ENCODE measurements at places on chromosomes 3 and 15.

DNA sequence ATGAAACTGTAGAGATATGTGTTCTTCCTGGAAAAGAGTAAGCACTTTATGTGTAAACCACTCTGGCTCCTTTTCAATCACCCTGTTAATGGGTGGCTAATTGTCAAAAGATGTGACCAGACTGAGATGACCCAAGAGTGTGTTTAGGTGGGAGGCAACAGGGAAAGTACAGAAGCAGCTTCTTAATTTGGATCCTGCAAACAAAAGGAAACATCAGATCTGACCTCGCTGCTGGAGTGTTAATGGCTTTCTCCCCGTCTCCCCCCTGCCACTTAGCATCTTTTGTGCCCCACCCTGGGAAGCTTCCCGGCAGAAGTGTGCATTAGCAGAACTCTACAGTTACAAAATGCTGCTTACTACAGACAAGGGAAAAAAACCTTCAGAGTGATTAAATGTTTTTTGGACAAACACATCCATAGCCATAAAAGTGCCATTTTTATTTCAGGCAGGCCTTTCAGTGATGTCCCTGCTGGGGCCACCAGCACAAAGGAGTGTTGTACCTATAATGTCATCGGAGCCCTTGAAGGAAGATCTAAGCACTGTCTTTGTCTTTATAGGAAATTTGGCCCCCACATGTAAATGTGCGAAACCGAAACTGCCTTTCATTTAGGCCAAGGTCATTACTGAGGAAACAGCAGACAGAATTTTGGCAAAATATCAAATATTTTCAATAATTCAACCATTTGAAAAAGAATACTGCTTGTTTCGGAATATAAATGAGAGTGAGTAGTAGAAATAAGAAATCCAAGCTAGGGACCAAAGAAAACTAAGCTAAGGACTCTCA lies 311.0 kb downstream of the WDR72 start:
- no peak for DNase-seq

DNA sequence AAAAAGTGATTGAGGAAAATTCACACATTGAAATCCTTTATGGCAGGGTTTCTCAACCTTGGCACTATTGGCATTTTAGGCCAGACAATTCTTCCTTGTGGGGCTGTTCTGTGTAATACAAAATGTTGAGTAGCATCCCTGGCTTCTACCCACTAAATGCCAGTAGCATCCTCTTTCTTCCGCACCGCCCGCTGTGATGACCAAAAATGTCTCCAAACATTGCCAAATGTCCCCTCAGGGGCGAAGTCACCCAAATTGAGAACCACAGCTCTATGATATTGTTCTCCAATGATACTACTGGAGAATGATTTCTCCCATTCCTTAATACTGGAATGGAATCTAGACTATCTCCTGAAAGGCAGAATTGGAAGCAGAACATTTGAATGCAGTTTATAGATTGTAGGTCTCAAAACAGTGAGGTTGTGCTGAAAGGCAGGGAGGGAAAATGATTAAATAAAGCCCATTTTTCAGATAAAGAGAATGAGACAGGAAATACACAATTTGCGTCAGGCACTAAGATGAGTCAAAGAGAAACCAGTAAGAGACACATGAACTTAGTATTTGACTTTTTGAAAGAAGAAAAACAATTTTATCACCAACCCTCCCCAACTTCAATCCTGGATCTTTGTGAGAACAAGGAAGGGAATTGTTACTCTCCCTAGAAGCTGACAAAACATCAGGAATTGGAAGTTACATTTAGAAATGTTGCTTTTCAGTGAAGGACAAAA lies 101.6 kb upstream of the TNIK start:
- no peak for DNase-seq

- no peak for DNase-seq
Measured at GRCh38 chr15:81749716-81750375, 296.0 kb downstream of the MEX3B start.

DNA sequence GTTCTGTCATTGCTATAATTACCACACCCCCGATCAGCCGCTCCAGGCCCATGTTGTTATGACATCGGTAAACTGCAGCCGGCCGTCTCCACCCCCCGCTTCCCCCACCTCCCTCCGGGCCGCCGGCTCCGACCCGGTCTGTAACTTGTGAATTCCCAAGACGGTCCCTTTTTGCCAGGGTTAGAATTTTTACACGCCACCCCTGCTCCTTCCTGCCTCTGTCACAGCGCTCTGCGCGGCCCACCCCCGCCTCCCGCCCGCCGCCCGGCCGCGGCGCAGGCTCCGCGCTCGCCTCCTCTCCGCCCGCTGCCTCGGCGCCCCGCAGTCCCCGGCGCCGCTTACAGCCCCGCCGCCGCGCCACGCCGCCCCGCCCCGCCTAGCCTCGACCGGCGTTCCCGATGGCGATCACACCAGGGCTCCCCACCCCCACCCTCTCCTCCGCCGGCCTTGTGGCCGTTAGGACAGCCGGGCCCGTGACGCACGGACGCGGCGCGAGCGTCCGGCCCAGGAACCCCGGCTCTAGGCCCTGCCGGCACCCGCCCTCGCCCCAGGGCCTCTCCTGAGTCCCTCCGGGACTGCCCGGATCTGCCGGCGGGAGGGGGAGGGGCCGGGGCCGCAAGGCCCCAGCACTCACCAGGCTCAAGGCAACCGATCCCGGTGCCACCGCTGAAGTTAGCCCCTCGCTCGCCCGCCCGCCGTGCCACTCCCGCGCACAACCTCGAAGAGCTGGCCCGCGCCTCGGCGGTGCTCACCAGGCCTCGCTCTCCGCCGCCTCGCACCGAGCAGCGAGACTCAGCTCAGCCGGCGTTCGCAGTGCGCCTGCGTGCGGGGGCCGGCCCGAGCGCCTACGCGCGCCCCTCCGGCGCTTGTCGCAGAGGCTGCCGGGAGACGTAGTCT lies at the start of gene KPNA1:
TSS of gene KPNA1 (minus strand) at position 817 of the 897 bp plus-strand sequence. CDS start 18,374 bp downstream, outside the sequence.
- peak; percentile 96 for DNase-seq

DNA sequence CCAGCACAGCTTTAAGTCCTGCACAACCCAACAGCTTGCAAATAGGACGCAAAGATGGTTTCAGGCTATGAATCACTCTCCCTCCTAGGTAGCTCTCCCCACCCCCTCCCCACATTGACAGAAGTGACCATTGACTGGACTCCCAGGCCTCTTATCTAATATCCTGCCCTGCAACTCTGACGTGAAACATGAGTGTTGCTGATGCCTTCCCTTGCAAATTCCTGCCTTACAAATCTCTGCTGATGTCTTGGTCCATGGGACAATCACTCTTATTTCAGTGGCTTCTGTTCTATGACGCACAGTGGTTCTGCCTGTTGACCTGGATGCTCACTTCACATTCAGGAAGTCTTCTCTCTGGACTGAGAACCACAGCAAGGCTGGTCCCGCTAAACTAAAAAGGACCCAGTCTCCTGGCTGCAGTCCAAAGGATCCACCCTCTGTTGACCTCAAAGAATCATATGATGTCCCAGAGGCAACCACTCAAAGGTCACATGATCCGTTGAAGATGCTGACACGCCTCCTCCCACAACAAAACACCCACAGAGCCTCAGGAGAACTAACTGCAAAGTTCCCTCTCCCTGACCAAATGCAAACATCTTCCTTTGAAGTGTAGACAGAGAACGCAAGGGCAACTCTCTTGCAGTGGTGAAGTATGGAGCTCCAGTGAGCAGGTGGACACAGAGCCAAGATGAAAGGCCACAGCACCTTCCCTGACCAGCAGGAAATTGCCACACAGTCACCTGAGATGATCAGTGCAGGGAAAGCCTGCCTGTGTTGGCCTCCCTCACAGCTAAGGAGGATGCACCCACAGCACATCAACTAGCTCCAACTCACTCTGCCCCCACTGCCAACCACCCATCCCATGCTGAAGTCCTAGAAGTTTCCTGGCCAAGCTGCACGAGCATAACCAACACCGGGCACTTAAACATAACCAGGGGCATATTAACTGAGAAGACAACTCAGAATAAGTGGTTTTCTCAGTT lies 112.3 kb downstream of the ADAMTS17 start:
- no peak for DNase-seq

DNA sequence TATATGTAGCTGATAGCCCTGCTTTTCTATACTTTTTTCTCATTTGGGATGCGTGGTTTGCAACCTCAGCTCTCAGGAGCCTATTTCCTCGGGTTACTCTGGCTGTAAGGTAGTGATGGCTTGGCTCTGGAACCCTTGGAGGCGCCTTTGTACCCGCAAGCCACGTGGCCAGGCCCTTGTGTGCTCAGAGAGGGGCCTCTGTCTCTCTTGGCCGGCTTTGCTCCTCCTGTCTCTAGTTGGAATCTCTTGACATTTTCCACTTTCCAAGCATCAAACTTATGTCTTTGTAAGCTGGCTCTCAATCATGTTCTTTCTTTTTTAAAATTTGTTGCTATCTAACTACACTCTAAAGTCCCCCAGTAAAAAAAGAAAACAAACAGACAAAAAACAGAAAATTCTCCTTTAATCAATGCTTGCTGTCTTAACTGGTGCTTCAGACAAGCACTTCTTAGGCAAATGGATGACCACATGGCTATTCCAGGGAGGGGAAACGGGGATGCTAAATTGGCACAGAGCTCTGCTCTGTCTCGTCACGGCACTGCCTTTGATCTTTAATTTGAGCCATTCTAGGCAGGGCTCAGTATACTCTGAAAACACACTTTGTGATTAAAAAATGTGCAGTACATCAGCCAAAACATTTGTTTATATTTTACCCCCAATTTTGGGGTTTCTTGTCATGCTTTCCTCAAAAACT lies 180.4 kb upstream of the NR2E3 start:
- DNase-seq, result no peak

All from hepatocyte (in vitro differentiated cells).